ENCODE measurements at places on chromosomes 3 and 15.

DNA sequence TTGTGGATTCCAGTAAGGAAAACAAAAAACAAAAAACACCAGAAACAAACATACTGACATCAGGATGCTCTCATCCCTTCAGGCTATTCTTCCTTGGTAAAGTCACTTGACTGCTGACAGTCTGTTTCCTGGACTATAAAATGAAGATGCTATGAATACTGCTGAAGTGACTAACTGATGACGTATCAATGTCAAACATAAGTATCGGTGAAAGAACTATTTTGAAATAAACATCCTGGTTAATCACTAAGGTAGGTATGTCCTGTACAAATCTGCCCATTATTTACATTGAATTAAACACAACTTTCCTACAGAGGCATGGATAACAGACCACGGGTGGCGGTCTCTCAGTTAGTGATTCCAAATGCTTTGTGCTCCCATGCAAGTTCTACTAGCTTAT is 45.9 kb downstream of the CHAC1 start:
- no peak for DNase-seq

- DNase-seq = no peak
Measured at GRCh38 chr15:68001811-68002210, 52.3 kb upstream of the PIAS1 start.

- DNase-seq = no peak
Measured at GRCh38 chr15:59419170-59419569, 18.8 kb upstream of the FAM81A start.

DNA sequence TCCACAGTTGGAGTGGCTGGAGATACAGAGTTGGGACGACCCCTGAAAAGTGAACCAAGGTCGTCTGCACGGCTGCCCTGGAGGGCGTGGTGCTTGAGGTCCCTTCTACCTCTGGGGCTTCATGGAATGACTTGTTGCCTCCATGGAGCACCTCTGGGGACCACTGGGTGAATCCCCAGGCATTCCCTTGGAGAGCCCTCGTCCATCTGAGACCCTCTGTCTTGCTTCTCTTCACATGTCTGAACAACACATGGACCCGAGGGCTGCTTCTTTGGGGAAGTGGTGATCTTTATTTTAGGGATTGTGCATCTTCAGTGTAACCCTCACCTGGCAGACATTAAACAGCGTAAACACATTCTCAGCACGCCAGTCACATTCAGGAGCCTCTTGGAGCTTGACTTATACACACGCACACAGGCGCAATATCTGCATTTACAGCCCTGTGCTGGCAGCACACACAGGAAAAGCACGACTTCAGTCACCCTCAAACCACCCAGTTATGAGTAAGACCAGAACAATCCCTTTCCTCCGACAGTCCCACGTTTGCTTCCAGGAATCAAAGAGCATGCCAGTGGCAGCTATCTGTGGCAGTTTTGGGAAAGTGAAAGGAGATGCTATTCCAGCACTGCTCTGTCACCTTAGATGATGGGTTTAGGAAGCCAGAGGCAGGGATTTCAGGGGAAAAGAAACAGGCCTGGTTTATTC is 12.6 kb downstream of the FAM107A start:
- DNase-seq = no peak

GRCh38 chr3:195421400-195421799 is 21.4 kb downstream of the ACAP2 start:
- DNase-seq = no peak

DNA sequence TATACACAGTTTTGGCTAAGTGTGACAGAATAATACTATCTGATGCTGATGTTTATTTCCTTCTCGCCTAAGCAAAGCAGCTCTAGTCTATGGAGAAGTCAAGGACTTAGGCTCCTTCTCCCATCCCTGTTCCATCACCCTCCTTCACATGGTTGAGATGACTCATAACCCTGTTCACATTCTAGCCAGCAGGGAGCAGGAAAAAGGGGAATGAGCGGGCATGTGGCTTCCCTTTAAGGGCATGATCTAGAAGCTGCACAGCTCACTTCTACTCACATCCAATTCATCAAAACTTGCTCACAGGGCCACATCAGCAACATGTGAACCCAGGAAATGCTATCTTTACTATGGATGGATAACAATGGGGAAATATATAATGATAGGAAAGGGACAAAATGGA is 40.9 kb downstream of the CBLB start:
- no peak for DNase-seq

DNA sequence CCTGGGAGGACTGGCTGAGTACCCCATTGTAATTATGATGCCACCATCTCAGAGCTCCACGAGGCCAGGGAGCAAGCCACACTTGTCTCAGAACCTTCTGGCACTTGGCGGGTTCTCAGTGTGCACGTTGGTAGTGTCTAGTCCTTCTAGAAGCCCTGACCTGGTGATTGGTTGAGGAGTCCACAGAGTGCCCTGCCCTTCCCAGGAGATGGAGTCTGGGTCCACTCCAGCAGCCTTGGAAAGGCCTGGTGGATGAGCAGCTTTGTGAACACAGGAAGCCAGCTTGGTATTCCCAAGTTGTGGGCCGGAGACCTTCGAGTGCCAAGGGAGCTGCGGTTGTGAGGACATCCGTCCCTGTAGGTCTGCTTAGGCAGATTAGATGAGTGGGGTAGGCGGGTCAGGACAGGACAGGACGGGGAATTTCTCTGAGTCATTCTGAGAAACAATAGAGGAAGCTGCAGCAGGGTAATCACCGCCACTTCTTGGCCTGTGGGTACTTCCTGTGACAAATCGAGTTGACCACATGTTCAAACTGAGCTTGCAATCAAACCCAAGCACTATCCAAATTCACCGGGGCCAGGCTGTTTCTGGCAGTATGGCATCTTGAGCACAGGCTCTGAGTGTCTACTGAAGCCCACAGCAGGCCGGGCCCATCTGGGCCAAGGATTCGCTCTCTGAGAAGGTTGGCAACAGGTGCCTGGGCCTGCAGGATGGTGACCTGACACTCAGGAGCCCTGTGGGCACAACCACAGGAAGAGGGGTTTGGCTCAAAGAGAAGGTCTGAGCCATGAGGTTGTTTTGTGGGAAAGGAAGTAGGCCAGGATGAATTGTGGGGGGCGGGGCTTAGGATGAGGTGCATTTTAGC is 71.5 kb upstream of the PLXNA1 start:
- DNase-seq = peak; percentile 41

DNA sequence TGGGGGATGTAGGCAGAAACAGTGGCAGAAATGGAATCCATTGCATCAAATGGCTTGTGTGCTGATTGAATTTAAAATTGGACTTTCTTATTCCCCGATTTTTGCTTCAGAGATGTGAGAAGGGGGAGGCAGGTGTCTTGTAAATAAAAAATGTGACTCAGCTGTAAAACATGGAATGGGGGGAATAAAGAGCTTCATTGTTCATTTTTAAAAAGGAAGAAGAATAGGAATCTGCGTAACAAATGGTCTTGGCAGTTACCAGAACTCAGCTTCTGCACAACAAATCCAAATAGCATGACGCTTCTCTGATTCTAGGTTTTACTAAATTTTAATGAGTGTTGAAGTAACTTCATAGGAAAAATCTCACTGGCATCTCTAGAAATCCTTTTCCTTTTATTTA is 323.9 kb upstream of the GBE1 start:
- DNase-seq = no peak

GRCh38 chr3:4313606-4314293 is 10.6 kb downstream of the SETMAR start:
- no peak for DNase-seq

GRCh38 chr3:179244878-179245277 is 6.0 kb downstream of the KCNMB3 start:
- DNase-seq = no peak

- no peak for DNase-seq
Measured at GRCh38 chr3:50264383-50264963, 4.5 kb upstream of the SEMA3B start.

DNA sequence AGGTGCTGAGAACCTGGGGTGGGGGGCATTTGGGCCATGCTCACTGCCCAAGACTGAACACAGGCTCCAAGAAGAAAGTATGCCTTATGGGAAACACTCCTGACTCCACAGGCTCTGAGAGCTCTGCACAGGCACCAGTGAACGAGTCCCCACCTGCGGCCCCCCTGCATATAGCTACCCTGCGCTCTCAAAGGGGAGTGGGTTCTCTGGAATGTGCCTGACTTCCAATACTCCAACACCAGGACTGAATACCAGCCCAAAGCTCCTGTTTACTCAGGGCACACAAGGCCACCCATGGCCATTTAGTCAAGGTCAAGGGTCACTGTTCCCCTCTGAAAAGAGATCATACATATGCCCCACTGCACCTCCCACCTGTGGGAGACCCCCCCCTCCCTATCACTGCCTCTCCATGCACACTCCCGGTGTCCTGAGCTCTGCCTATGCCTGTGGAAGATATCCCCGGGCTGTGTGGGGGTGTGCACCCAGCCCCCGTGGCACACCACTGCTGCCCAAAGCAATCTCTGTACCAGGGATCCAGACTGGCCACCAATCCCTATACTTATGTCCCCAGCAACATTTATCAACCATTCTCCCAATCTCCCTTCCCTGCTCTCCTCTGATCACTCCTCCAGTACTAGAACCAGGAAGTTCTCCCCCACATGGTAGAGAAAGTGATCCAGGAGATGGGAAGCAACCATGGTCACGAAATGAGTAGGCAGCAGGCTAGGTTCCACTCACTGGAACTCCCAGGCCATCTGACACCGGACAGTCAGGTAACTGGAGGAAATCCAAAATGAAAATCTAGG is 1.5 kb upstream of the PLXNB1 start:
- no peak for DNase-seq

- no peak for DNase-seq
Measured at GRCh38 chr15:91067036-91067435, 33.0 kb upstream of the SV2B start.

GRCh38 chr3:59595830-59596229 is 546.0 kb upstream of the CFAP20DC start:
- no peak for DNase-seq

- no peak for DNase-seq
Measured at GRCh38 chr3:5607581-5607980, 420.1 kb downstream of the EDEM1 start.

- DNase-seq = no peak
Measured at GRCh38 chr3:178562143-178562946, 26.1 kb downstream of the KCNMB2 start.

DNA sequence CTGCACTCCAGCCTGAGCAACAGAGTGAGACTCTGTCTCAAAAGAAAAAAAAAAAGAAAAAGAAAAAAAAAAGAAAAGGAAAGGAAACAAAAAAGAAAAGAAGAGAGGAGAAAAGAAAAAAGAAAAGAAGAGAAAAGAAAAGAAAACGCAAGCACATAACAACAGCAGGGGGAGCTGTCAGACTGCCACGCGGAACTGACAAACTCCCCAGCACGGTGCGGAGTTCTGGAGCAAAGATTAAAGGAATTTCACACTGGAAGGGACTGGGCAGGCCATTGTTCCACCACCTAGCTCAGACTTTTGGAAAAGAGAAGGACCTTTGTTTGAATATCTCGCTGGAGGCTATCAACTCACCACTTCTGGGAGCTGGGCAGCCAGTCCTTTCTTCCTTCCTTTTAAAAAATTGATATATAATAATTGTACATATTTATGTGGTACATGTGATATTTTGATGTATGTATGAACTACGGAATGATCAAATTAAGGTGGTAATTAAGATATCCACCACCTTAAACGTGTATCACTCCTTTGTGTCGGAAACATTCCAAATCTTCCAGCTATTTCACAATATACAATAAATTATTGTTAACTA is 40.5 kb downstream of the DPPA2 start:
- no peak for DNase-seq

DNA sequence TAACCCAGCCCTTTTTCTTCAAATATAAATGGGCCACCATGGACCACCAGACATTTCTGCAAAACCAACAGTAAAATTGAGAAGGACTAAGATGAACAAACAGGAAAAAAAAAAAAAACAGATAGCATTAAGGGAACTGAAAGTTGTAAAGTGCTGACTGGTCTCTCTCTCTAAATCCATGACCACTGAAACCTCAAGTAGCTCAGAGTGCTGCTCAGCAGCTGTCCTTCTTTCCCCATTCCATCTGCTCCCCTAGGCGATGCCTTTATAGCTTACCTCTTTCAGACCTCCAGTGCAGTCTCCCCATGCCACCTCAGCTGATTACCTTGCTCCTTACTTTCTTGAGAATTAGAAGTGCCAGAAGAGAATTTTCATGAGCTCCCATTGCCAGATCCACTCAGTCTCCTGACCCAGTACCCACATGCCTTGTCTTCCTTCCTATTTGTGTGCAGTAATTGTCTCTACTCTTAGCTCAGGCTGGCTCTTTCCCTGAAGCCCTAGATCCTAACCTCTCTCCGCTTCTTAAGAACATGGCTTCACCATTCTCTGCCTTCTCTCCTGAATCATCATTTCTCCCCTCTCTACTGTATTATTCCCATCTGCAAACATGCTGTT is 23.9 kb upstream of the XIRP1 start:
- DNase-seq = no peak

GRCh38 chr15:84772467-84772866 is 24.1 kb downstream of the ZNF592 start:
- no peak for DNase-seq

DNA sequence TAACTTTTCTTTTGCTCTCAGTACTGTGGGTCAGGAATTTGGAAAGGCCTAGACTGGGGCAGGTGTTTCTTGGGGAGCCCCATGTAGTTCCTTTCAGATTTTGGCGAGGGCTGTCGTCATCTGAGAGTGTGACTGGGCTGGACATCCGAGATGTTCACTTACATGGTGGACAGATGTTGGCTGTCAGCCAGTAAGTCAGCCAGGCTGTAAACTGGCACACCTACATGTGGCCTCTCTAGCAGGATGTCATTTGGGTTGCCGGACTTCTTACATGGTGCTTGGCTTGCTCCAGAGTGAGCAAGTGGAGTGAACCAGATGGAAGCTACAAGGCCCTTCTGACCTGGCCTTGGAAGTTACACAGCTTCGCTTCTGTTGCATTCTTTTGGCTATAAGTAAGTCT is 20.7 kb downstream of the TATDN2 start:
- no peak for DNase-seq

DNA sequence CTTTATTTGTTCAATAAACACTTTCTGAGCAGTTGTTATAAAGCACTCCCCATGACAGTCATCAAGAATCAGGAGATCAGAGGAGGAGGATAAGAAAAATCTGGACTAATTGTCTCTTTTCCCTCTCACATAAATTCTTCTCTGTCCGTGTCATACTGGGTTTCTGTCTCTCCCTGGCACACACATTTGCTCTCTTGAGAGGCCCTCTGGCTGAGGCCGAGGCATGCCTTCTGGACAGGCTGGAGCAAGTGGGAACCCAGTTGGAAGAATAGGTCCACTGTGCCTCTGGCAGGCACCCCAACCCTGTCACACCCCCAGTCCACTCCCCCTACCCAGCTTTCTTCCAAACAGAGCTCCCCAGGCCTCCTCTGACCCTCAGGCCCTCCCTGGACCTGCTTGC is 315.8 kb downstream of the UACA start:
- DNase-seq = no peak

GRCh38 chr15:31342381-31342780 is 15.7 kb downstream of the KLF13 start:
- no peak for DNase-seq

DNA sequence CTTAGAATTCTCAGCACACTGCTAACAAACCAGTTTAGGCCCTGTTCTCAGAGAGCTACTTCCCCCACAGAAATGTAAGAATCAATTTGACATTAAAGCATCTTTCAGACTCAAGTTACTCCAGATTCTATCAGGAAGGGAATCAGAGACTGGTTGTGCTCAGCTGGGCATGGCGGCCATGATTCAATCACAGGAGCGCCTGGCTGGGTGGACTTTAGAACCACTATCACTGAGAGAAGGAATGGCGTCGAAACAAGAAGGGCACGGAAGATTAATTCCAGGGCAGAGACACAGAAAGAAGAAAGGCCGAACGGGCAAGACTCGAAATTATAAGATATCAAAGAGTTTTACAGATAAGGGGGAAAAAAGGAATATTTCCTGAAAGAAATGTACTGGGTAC is 6.2 kb downstream of the TNIK start:
- no peak for DNase-seq

- no peak for DNase-seq
Measured at GRCh38 chr3:3766140-3766539, 33.1 kb upstream of the LRRN1 start.
